ENCODE measurements at places on chromosomes 12 and 14.

- DNase-seq: no peak
Measured at GRCh38 chr12:104167519-104168458, 29.8 kb upstream of the NFYB start.

- DNase-seq: no peak
Measured at GRCh38 chr12:49664591-49665239, 41.4 kb downstream of the PRPF40B start.

GRCh38 chr14:80385336-80385735, 174.0 kb upstream of the DIO2 start:
- no peak for DNase-seq

GRCh38 chr14:39426605-39427004, 5.6 kb downstream of the FBXO33 start:
- no peak for DNase-seq

DNA sequence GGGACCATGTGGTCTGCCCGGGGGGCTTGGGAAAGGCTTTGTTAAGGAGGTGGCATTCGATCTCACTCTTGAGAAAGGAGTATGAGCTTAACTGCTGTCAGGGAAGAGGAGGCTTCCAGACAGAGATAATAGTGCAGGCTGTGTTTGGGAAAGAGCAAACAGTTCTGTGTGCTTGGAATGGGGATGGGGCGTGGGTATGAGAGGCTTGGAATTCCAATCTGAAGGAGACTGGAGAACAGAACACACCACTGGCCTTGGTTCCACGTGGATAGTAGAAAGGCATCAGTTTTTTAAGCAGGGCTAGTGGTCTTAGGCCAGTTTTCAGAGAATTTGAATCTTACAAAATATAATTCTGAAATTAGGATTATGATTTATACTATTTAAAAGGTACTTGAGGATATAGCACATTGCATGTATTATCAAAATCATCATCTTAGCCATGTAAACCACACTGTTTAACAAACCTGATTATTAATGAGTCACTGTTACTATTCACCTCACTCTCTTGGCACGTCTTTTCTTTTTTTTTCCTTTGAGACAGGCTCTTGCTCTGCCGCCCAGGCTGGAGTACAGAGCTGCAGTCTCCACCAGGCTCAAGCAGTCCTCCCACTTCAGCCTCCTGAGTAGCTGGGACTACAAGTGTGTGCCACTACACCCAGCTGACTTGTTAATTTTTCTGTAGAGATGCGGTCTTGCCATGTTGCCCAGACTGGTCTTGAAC, 38.5 kb upstream of the KCNK13 start:
- DNase-seq: no peak

DNA sequence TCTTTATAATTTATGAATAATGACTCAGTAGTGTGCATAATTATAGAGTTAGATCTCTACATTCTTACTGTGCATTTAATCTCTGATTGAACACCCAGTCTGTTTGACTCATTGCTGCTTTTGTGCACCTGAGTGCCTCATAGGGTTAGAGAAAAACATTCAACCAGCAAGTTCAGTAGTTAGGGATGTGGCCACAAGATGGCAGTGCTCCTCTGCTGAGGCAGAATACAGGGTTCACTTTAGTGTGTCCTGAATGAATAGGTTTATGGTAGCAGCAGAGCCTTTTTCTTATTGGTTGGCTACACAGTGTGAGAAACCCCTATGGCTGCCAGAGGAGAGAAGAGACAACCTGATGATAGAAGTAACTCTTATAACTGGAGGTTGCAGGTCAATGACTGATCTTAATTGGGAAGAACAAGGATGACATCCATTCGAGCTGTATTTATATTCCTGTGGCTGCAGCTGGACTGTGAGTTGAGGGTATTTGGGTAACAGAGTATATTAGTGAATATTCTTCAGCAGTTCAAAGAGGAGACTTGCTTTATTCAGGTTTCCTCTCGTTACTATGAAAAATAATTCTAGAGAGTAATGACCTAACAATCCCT, 194.9 kb upstream of the OR4E1 start:
- peak; percentile 77 for DNase-seq

DNA sequence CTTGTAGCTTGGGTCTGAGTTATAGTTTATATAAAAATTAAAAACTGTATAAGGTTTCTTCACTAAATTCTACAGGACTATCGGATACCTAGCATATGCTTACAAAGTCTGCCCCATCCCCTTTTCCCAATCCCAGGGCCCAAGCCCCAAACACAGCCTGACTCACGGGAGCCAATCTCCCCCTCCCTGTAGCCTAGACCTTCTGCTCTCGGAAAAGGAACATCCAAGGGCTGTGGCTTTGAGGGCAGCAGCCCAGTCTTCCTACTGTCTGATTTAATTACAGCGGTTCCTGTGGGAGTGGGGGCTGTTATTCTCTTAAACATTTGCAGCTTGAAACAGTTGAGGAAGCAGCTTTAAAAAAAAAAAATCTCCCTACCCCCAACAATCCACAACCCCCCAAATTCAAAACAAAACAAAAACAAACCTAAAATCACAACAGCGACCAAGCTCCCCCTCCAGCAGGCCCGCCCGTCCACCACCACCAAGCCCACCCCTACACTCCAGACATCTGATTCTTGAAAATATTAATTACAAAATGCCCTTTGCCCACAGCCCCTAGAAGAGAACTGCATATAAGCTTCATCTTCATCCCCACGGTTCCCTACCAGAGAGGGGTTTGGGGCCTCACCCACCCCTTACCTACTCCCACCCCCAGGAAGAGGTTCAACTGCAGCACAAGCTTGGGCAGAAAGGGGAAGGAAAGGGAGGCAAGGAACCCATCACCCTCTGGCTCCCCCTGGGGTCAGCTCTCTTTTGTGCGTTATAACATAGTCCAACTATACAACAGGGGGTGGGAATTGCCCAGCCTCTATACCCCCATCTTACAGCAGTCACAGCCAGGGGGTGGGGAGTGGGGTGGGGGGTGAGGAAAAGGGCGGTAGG, 1.1 kb upstream of the PRKAG1 start:
- peak; percentile 44 for DNase-seq

DNA sequence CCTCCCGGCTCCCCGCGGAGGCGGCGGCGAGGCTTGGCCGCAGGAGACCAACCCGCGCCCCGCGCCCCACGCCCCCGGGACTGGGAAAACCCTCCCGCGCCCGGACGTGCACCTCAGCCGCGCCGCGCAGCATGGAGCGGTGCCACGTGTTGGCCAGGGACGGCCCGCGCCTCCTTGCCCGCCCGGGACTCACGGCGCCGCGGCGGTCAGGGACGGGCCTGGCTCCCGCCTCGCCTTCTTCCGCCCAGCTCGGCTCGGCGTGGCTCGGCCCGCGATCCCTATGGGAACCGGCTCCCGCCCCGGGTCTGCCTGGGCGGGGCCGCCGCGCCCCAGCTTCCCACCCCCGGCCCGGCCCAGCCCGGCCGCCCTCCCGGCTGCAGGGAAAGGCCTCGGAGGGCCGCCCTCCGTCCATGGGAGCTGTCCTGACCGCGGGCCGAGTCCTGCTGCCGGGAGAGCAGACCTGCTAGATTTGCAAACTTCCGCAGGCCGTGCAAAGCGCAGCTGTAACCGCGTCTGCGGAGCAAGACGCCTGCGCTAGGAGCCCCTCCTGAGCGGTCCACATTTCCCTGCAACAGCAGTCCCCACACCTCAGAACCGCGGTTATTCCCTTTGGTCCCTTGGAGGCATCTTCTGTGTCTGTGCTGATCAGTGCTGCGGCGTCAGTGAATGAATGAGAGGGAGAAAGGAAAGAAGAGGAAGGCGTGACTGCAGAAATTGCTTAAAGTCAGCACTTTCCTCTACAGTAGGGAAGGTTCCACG, at the start of gene CDKL1:
CDKL1 (minus strand) TSS at position 251 of the 759 bp plus-strand sequence. CDS start 1,013 bp downstream, outside the sequence.
- peak; percentile 32 for DNase-seq

GRCh38 chr12:109346920-109347319, 780 bp upstream of the MYO1H start:
- peak; percentile 33 for DNase-seq

DNA sequence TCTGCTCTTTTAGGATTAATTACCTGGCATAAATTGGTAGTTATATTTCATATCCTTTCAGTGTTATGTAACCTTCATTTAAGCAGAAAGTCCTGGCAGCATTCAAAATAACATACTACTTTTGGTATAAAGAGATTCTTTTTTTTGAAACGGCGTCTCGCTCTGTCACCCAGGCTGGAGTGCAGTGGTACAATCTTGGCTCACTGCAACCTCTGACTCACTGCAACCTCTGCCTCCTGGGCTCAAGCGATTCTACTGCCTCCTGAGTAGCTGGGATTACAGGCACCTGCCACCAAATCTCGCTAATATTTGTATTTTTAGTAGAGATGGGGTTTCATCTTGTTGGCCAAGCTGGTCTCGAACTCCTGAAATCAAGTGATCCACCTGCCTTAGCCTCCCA, 9.2 kb downstream of the KTN1 start:
- DNase-seq: no peak

- DNase-seq: no peak
Measured at GRCh38 chr12:6927379-6928021, at the start of gene ATN1. Gene ATN1, plus strand, starts transcription at chr12:6927959. Its CDS starts 6,043 bp downstream, at chr12:6934002.

GRCh38 chr14:67514650-67515385, 18.3 kb upstream of the PLEKHH1 start:
- peak; percentile 22 for DNase-seq

- DNase-seq: no peak
Measured at GRCh38 chr12:64077922-64078321, 144.2 kb downstream of the KICS2 start.

DNA sequence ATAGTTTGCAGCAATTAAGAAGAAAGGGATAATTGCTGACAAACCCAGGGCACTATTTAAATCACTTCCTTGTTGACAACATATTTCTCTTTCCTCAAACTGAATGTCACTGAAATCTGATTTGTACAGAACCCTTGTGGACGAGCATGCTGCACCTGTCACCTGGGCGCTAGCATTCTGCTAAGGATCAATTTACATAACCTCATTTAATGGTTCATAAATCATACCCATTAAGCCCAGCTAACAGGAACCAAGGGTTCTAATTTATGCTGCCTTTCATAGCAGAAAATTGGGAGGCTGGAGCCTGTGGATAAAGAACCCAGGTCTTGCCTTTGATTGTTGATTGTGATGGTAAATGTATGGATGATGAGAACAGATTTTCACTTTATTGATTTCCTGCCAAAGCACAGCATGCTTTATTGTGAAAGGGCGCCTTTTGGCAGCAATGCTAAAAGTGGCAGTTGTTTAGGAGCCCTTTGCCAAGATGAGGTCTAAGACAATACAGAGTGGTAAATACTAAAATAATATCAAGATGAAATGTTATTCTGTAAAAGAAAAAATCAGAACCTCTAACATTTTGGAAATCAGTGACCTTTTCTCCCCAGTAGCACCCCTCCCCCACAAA, 95.4 kb downstream of the NKX2-1 start:
- DNase-seq: no peak

DNA sequence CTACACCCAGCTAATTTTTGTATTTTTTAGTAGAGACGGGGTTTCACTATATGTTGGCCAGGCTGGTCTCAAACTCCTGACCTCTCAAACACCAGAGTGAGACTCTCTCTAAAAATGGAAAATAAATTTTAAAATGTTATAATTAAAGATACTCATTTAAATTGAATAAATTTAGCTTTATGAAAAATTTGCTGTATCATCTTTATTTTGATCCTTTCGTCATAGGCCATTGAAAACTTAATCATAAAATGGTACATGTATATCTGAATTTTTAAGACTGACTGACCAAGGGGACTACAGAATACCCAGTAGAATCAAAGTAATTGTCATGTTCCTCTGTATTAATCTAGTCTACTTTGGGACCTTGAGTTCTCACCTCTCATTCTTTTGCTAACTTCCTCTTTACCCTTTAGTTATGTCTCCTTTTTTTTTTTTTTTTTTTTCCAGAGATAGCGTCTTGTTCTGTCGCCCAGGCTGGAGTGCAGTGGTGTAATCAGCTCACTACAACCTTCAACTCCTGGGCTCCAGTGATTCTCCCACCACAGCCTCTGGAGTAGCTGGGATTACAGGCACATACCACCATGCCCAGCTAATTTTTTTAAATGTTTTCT, 9.5 kb downstream of the RAB5B start:
- no peak for DNase-seq

GRCh38 chr14:49056021-49056420, 530.2 kb downstream of the RPS29 start:
- no peak for DNase-seq

- peak; percentile 51 for DNase-seq
Measured at GRCh38 chr12:91326058-91327027, 143.7 kb upstream of the DCN start.

DNA sequence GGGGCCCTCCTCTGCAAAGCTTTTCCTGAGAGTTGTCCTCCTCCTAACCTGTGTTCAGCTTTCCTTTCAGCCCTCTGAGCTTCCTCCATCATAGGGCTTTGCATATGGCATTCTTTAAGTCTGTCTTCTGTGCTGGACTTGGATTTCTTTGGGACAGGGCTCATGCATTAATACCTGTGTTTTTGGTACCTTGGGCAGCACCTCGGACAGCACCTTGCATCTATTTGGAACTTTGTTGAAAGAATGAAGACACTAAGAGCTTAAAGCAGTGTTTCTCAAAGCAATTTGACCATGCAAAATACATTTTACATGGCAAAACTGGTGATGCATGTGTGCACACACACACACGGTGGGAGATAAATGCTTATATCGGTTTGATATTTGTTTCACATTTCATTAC, 115.0 kb upstream of the SRRM4 start:
- no peak for DNase-seq

DNA sequence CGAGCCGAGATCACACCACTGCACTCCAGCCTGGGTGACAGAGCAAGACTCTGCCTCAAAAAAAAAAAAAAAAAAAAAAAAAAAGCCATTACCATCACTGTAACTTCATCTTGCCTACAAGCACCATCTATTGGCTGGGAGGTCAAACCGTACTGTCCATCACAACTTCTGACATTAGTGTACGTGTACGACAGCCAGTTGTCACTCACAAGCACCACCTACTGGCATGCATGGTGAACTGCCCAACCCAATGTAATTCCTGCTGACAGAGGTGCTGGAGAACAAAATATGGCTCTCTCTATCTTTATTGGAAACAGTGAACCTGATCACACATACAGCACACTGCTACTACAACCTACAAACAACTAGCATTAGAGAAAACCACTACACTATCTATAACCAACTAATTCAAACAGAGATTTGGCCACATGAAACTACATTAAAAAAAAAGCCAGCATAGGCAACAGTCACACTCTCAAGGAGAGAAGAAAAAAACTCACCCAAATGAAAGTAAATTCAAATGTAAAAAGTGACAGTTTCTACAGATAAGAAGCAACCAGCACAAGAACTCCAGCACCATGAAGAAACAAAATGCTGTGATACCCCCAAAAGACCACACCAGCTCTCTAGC, 82.3 kb downstream of the PUS7L start:
- peak; percentile 31 for DNase-seq

- DNase-seq: no peak
Measured at GRCh38 chr12:70721216-70721615, 84.0 kb upstream of the PTPRB start.
